ENCODE measurements at places on chromosomes 7 and 10.

- DNase-seq: no peak
Observed at GRCh38 chr7:11751315-11751714, 80.7 kb downstream of the THSD7A start.

- no peak for DNase-seq
Observed at GRCh38 chr7:132276976-132277725, 299.1 kb downstream of the PLXNA4 start.

DNA sequence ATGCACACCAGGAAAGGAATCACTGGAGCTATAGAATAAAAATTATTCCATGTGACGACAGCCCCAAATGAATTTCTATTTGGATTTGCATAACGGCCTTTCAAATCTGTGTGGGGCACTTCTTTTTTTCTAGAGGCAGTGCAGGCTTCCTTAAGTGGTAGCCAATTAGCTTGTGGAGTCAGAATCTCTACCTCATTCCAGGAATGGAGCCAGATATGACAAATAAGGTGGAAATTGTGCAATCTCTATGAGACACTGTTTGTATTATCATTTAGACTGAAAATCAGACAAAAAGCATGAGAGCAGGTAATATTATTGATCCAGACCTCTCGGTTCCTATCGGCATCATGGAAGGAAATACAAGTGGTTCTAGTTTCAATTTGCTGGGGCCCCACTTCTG lies 78.7 kb downstream of the BEND7 start:
- no peak for DNase-seq

- DNase-seq: no peak
Observed at GRCh38 chr7:38889079-38889478, 19.9 kb downstream of the VPS41 start.

GRCh38 chr7:142759433-142759832 lies 10.2 kb downstream of the PRSS1 start:
- no peak for DNase-seq

DNA sequence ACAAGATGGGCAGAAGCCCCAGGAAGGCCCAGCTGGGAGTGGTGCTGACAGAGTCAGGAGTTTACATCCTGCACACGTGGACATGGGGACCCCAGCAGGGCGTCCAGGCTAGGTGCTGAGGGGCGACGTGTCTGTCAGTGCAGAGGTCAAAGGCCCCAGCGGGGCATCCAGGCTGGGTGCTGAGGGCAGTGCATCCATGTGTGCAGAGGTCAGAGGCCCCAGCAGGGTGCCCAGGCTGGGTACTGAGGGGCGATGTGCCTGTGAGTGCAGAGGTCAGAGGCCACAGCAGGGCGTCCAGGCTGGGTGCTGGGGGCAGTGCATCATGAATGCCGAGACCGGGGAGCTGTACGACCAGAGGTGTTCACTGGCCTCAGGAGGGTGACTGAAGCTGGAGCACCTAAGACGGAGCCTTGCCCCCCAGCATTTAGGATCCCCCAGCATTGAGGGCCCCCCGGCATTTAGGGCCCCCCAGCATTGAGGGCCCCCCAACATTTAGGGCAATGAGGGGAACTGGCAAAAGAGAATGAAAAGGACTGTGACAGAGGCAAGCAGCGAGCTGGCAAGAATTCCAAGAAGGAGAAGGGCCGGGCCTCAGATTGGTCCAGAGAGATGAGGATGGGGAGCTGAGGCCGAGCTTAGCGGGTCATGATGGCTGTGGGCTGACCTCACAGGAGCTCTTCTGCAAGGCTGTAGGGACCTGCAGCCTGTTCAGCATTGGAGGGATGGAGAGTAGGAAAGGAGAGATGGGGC lies 474.9 kb downstream of the PTPRN2 start:
- peak; percentile 70 for DNase-seq

- no peak for DNase-seq
Observed at GRCh38 chr10:14674376-14675050, 100.2 kb downstream of the FAM107B start.

- DNase-seq: peak; percentile 90
Observed at GRCh38 chr10:79298403-79299244, 48.6 kb upstream of the PPIF start.

GRCh38 chr10:88996927-88997326 lies 6.3 kb downstream of the FAS start:
- no peak for DNase-seq

GRCh38 chr7:157704365-157704764 lies 367.6 kb downstream of the DNAJB6 start:
- DNase-seq: peak; percentile 34

GRCh38 chr7:135334830-135335543 lies 101.3 kb downstream of the STRA8 start:
- DNase-seq: no peak

DNA sequence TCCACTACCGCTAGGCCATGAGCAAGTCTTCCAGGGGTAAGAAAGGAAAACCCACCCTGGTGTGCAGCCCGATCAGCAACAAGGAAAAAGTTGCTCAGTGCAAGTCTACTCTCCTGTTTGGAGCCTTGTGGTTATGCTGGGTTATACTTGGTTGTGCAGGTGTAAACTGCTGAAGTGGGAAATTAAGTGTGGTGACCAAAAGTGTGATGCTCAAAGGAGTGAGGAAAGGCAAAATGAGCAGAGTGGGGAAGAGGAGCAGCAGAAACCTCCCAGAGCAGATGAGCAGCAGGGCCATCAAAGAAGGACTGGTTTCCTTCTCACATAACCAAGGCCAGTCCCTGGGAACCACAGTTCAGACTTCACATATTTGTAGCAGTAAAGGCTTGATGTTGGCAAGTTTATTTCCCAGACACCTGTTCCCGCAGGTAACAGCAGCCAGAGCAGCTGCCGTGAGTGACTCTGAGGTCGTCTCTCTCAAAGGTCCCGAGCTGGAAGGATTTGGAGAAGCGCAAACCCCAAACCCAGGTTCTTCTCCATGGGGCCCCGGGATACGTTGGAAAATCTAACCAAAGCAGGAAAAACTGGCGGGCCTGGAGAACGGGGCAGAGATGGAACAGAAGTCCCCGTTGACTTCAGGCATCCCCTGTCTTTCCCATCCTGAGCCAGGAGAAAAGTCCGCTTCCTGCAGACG lies 607 bp upstream of the SMO start:
- no peak for DNase-seq

DNA sequence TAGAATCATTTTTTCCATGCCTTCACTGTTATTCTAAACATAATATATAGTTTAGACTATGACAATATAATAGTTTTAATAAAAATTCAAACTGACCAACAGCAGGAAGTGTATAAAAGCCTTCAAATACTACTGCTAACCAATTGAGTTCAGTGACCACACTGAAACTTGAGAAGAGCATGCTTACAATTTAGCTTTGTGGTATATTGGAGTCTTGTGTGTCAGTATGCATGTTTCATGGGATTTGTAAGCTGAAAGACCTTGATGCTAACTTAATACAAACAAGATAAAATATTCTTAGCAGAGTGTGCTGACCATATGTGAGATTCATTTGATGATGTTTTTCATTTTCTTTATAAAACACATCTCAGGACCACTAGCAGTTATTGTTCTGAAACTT lies 395.5 kb downstream of the SUGCT start:
- DNase-seq: no peak

DNA sequence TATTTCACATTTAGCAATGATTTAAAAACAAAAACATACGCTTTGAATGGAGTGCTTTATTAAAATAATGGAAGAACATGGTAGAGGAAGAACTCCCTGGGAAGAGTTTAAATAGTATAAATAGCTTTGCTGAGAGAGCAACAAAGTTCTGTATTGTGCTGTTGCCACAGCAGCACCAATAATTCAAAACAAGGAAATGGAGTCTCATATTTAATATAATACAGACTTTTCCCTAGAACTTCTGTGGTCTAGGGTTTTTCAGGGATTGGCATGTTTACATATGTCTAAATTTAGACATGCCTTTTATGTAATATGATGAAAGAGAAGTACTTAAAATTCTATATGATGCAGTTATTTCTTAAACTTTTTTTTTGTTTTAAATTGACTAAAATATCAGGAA lies 217.2 kb upstream of the HDAC9 start:
- no peak for DNase-seq

DNA sequence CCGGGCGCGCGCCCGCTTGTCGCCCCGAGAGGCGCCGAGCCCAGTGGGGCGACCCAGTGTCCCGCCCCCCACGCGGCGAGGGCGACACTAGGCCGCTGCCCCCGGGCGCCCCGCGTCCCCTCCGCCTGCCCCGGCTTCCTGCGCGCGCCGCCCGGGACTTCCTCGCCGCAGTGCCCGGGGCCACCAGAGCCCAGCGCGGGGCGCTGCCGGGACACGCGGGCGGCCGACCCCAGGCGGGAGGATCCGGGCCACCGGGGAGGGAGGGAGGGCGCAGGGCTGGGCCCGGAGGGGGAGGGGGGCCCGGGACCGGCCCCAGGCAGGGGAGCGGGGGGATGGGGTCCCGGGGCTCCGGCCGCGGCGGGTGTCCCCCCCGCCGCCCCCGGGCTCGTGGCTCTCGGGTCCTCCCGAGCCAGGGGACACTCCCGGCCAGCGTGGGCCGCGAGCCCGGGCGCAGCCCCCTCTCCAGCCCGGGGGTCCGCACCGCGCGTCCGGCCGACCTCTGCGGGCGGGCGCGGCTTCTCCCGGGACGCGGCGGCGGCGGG lies 435 bp upstream of the PWWP2B start:
- no peak for DNase-seq

DNA sequence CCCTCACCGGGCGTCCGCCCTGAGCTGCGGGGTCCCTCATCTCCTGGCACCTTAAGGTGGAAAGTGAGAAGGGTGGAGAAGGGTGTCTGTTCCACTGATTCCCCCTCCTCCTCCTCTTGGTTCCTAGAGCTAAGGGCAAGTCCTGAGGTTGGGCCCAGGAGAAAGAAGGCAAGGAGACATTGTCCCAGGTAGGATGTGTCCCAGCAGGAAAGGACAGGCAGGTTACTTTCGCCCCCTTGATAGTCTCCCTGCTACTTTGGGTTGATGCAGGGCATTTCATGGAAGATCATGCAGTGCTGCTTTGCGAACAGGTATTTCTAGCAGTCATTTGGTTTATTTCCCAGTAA lies 582 bp downstream of the STEAP2 start:
- DNase-seq: no peak

DNA sequence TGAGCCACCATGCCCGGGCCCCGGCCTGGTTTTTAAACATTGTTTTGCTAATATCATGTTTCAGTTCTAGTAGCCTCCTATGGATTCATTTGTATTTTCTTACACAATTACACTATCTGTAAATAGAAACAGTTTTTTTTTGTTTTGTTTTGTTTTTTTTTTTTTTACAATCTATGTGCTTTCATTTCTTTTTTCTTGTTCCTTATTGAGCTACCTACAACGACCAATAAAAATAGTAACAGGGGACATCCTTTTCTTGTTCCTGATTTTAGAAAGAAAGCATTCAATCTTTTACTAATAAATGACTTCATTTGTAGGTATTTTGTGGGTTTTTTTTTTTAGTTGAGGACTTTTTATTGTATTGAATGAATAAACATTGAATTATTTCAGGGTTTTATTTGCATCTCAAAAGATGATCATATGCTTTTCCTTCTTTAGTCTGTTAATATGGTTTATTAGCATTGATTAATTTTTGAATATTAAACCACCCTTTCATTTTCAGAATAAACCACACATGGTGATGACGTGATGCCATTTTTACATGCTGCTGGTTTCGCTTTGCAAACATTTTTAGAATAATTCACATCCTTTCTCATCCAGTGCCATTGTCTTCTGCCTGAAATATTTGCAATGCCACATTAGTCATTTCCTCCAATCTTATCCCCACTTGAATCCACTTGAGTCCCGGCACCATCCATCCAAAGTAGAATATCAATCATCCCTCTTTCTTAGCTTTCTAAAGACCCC lies 18.1 kb upstream of the AKR1E2 start:
- no peak for DNase-seq

GRCh38 chr7:137981668-137982067 lies 20.2 kb downstream of the CREB3L2 start:
- DNase-seq: no peak

GRCh38 chr7:153522261-153522660 lies 529.9 kb upstream of the DPP6 start:
- DNase-seq: no peak

GRCh38 chr7:117993377-117994003 lies 120.2 kb upstream of the CTTNBP2 start:
- DNase-seq: no peak

DNA sequence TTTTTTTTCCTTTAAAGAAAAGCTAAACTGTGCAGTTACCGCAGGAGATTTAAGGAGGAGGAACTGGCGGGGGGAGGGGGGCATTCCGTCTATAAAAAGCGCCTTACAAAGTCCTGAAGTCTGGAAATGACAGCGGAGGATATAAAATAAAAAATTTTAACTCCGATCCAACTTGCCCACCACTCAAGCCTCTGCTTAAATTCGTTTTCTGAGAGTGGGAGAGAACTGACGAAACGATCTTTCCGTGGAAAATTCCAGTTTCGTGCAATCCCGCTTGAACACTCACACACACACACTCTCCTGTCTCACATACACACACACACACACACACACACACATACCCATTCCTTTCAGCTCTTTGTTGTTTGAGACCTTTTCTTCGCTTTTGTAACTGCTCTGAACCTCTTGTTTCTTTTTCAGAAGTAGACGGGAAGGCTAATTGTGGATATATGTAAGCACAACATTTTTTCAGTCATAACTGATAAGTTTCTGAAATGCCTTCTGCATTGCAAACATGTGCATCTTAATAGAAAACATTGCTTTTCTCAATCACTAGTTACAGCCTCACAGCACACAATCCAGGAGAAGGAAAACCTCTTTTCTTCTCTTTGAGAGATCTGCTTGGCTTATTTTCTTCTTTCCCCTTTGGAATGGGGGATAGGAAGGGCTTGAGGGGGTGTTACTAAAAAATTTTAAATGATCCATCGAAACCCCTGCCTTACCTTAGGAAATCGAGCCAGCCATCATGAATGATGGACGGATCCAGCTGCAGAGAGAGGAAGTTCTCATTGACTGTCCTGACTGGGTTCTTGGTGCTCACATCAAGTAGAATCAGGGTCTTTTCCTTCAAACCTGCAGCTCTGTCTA lies 628 bp downstream of the HPSE2 start:
- no peak for DNase-seq

GRCh38 chr7:825386-825785 lies 6.9 kb upstream of the SUN1 start:
- DNase-seq: no peak

- DNase-seq: no peak
Observed at GRCh38 chr7:105718511-105718925, 137.2 kb upstream of the EFCAB10 start.

DNA sequence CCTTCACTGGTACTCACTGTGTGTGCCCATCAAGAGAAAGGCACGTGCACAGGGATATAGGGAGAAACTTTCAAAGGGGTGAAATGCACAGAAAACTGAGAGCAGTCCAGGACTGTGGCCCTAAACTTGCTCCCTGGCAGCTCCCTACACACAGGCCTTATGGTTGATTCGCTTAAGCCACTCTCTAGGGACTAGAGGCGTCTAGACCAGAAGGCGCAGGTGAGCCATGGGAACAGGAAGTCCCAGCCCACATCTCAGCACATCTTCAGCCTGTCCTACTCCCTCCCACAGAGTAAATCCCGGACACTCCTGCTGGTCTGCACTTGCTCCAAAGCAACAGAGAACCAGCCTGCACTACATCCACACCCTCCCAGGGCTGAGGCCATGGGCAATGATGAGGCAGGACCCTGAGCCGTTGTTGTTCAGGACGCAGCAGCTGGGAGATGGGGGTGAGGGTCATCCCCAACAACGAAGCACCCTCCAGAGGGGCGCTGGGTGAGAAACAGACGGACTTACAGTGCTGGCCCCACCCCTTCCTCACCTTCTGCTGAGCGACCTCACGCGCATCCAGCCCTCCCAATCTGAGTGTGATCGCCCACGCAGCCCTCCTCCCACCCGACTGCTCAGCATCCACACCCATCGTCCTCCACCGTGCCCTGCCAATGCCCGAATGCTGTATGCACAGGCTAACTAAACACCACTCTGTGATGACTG lies 109.3 kb downstream of the TNS3 start:
- DNase-seq: peak; percentile 70

- DNase-seq: no peak
Observed at GRCh38 chr10:113912582-113912981, 58.1 kb downstream of the NHLRC2 start.

Data from posterior vena cava (tissue), 2 donors.